ENCODE measurements at places on chromosomes 2 and 18.
A peak's percentile ranks its signal among the peaks of the same experiment; 100 is the strongest.

- no peak for DNase-seq
Measured at GRCh38 chr2:96359866-96360265, 24.3 kb downstream of the NCAPH start.

GRCh38 chr2:209556354-209556961 is 132.6 kb downstream of the MAP2 start:
- peak; percentile 2 for DNase-seq

- no peak for DNase-seq
Measured at GRCh38 chr18:59539108-59539507, 158.1 kb downstream of the CCBE1 start.

GRCh38 chr2:101328474-101329007 is 20.0 kb upstream of the RNF149 start:
- DNase-seq = no peak

DNA sequence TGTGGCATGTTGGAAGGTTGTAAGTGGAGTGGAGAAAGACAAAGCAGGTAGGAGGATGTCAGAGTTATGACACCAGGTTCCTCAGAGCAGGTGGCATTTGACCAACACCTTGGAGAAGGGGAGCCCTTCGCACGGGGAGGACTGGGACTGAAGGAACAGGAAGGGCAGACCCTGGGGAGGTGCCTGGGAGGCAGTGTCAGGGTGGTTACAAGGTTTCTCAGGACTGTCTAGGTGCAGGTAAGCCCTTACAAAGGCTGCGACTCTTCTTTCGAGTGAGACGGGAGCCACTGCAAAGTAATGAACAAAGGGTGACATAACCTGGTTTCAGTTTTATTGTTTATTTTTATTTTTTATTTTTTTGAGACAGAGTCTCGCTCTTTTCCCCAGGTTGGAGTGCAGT is 84.6 kb downstream of the EIF2AK3 start:
- no peak for DNase-seq

GRCh38 chr2:205903549-205904129 is 182.3 kb downstream of the INO80D start:
- peak; percentile 16 for DNase-seq

DNA sequence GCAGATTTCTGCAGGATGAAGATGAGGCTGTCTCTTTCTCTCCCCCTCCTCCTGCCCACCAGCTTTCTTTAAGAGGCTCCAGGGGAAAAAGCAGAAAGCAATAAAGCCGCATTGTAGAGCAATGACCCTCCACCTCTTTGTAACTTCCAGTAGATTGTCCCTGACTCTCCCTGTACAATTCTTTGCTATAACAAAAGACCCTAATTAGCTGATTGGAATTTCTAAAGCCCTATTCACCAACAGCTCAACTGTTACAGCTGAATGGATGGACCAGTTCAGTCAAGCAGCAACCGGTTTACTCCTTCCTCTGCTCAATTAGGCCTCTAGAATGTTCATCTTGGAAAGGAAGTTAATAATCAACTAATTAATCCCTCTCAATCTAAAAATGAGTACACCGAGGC is 301.0 kb downstream of the STK39 start:
- no peak for DNase-seq

All from GM12891 (cell line).